CD4-positive, alpha-beta T cell treated with Interleukin-15 for 1 hour (primary cell): ENCODE measurements at places on chromosomes 2 and 18.

DNA sequence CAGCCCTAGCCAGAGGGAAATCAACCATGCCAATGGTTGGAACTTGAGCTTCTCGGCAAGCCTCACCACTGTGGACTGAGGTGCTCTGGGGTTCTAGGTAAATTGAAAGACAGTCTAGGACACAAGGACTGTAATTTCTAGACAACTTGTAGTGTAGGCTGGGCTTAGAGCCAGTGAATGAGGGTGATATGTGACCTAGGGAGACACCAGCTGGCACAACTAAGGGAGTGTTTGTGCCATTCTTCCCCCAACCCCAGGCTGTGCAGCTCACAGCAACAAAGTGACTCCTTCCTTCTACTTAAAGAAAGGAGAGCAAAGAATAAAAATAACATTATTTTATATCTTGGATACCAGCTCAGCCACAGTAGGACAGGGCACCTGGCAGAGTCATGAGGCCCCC lies 1690.7 kb upstream of the TMEFF2 start:
- no peak for DNase-seq

DNA sequence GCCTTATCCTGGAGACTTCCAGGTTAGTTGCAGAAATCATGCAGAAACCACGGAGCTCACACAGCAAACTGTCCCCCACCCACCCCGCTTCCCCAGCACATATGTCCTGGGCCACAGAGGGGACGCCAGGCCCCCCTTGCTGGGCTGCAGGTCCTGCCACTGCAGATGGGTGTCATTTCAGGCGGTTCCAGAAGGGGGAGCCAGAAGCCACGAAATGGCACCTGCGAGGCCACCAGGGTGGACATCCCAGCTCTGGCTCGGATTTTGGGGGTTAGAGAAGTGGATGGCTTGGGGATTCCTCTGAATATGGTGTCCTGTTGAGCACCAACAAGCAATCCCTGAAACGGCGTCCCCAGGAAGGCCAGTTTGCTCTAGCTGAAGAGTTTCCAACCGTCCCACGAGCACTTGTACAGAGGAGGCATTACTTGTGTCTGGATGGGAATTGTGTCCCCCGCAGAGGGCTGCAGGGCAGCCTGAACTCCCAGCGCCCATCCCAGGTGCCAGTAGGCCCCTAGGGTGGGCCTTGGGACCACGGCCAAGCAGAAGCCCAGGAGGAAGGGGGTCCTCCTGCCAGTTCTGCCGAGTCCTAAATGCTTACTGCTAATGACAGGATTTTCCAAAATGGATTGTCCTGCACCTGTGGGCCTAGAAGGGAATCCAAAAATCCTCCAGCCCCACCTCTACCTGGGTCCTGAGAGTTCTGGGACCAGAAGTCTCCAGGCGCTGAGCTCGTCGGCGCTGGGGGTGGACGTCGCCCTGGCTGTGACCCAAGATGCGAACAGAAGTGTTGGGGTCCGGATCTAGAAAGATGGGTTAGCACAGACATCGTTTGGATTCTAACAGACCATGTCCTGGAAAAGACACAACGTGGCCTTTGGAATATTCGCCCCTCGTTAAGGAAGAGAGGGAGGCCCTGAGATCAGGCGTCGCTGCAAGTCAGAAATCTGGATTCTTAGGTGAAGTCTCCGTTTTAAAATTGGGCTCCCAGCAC lies 14.6 kb upstream of the NFATC1 start:
- DNase-seq = peak; percentile 53

DNA sequence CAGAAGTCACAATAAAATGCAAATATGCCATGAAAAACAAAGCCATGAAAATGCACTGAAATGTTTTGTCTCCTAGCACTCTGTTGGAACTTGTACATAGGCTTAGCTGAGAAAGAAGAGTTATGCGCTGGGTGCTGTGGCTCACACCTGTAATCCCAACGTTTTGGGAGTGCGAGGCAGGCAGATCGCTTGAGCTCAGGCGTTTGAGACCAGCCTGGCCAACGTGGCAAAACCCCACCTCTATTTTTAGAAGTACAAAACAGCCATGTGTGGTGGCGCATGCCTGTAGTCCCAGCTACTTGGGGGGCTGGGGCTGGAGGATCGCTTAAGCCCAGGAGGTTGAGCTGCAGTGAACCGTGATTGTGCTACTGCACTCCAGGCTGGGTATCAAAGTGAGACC lies 39.9 kb downstream of the IRS1 start:
- no peak for DNase-seq

DNA sequence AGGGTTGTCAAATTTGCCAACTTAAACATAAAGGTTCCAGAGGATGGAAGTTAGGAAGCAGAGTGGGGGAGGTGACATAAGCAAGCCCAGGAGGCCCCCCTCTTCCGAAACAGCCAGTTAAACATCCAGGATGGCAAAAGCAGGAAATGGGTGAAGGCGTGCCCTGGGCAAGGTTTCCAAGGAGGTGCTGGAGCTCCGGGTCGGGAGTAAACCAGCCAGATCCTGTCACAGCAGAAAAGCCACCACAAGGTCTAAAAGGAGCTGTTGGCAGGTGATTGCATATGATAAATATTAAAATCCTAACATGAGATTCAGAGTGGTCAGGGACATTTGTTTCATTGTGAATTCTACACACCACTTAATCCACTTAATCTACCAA lies 572.2 kb upstream of the SALL3 start:
- DNase-seq = no peak

DNA sequence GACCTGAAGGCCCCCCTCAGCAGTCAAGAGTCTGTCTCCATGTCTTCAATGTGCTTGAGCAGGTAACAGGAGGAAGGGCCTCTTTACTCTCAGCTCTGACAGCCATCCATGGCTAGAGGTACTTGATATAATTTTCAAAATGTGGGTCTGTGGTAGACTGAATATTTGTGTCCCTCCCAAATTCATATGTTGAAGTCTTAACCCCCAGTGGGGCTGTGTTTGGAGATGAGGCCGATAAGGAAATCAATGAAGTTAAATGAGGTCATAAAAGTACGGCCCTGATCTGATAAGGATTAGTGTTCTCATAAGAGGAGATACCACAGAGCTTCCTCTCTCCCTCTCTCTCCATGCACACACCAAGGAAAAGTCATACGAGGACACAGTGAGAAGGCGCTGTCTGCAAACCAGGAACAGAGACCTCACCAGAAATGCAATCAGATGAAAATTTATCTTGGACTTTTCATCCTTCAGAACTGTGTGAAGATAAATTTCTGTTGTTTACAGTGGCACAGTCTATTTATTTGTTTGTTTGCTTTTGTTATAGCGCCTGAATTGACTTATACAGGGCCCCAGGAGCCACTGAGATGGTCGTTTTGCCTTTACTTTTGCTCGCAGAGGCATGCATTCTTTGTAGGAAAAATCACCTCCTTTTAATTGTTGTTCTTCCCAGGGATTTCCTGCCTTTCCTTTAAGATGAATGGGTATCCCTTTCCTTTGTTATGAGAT lies 274.8 kb upstream of the TRIB2 start:
- no peak for DNase-seq

DNA sequence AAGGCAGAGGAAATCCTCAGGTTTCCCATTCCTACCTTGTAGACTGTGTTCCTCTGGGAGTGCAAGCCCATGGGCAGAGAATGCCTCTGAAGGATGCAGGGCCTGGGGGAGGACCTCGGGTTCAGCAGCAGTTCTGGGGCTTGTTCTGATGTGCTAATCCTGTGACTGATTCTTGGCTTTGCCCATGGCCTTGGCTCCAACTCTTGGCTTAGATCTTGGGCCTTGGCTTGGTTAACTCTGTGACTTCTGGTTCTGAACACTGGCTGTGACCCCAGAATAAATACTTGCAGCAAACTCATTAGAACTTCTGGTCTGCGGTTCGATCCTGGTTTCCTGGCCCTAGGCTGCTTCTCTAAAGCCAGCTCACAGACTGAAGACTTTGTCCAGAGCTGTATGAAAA lies 366.9 kb upstream of the ZEB2 start:
- DNase-seq = no peak
